KG1 (cell line): ENCODE measurements at places on chromosomes 3 and 15.

DNA sequence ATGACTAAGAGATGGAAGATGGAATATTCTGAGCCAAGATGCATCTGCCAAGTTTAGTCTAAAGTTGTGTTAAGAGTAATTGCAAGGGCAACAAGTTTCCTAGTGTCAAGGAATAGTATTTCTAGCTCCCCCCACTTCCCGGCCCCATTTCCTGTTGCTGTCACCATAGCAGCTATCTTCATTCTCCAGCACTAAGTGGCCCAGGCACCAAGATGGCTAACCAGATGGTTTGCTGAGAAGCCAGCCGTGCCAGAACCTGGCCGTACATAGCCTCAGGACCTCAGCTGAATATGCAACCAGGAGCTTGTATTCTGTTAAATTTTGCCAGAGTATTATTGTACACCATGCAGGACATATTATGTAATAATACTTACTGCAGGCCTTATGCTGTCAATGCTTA lies 108.8 kb upstream of the UMPS start:
- DNase-seq: no peak

- no peak for DNase-seq
Measured at GRCh38 chr3:101303089-101303731, 17.2 kb downstream of the IMPG2 start.

GRCh38 chr3:129469026-129469425 lies 29.0 kb downstream of the IFT122 start:
- DNase-seq: no peak

- DNase-seq: no peak
Measured at GRCh38 chr15:91530956-91531582, 322.4 kb upstream of the SLCO3A1 start.

- no peak for DNase-seq
Measured at GRCh38 chr3:101939361-101940049, 90.2 kb downstream of the NFKBIZ start.

DNA sequence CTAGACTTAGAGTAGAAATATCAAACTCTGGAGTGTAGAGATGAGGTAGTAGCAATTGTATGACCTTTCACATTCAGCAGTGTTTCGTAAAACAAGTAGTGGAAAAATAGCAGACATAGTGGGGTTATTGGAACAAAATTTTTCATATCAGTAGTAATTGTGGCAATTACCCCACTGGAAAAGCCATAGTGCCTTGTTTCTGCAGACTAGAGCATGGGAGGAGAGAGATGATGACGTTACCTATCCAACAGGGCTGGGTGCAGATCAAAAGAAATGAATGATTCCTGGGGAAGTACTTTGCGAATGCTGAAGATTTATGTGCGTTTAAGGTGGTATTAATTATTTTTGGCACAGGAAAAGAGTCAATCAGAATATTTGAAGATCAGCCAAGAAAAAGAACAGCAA lies 147.0 kb upstream of the LRRFIP2 start:
- DNase-seq: no peak

- no peak for DNase-seq
Measured at GRCh38 chr3:52068730-52069129, 12.4 kb upstream of the DUSP7 start.

GRCh38 chr3:170511371-170511770 lies 74.5 kb downstream of the SLC7A14 start:
- no peak for DNase-seq

GRCh38 chr3:119245778-119246177 lies 5.1 kb upstream of the B4GALT4 start:
- no peak for DNase-seq

DNA sequence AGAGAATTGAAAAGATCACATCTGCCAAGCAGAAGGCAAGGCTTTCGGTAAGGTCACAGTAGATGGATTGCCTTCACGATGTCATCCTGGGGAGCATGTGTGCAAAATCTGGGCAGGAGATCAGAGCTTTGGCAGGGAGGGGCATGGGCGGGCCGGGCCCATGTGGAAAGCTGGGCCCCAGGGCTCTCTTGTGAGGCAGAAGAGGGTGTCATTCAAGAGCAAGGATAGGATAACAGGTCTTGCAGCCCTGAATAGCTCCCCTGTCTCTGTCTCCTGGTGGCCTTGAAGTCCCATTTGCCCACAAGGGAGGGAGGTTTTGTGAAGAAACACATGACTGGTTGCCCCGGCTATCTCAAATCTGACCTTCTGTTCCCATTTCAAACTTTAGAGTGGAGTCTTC lies 172.0 kb downstream of the OPA1 start:
- DNase-seq: no peak

DNA sequence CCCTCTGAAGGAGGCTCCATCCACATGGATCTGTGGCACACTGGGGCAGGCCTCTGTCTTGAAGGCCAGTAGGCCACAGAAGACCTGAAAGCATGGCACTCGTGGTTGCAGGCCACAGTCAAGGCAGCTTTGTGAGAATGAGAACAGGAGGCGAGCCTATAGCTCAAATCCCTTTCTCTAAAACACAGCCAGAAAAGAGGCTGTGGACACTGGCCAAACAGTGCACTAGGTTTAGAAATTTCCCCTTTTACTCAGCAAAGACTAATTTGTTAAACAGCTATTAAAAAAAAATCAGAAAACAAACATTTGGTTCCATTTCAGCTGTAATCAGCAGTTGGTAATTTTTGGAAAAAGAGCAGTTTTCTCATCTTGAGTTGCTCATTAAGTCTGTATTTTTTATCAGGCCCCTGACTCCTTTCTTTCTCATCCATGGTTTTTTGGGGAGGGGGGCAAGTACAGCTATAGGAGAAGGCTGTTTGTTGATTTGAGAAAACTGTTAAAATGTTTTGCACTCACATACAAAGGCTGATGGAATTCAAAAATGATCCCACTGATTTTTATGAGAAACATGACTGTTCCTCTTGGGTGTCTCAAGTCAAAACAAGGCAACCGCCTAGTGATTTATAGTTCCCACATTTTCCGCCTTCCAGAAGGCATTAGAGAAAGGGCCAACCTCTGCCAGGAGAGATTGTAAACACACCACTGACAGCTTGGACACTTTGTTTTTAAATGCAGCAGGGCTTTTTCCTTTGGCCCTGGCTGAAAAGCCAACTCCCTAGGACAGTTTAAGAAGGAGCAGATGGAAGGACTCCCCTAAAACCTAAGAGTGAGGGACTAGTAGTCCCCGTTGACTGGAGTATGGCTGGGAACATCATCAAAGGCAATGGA lies 28.1 kb downstream of the PARP16 start:
- no peak for DNase-seq

DNA sequence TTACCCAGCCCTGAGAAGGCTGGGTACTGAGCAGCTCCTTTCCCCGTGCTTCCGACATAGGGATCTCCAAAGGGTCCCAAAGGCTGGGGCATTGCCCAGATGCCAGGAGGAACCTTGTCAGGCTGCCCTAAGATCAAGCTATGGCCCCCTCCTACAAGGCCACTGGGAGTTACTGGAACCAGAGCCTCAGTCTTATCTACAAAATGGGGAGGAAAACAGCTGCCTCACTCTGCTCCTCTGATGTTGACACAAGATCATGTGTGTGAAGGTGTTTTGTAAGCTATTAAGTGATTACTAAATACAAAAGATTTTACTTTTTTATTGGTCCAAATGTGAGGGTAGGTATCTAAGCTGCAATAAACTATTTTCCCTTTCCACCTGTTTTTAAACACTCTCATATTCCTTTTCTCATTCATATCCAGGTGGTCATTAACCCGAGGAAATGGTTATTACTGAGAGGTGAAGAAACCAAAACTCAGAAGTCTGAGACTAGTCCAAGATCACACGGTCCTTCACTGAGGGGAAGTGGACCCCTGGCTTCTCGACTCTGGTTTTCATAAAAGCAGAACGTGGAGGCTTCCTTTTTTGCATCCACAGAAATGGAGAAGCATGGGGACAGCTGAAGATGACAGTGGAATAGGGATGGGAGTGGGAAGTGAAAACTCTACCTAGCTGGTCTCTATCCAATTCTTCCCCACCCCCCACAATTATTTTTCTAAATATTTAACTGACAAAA lies 1.7 kb downstream of the ARPIN start:
- DNase-seq: no peak

GRCh38 chr3:9617056-9617455 lies 32.2 kb upstream of the MTMR14 start:
- no peak for DNase-seq

DNA sequence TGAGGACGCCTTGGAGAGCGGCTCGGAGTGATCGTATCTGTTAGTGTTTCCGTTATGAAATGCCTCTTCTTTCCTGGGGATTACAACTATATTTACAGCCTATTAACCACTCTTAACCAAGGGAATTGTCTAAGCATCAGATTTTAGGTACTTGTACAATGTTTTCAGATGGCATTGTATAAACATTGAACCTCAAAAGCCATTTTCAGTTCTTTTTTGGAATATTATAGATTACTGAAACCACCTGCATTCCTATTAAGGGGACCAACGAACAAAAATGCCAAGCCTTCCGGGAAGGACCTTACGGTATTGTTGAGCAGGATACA lies 1.1 kb downstream of the NEO1 start:
- no peak for DNase-seq

GRCh38 chr3:67118635-67119034 lies 120.5 kb downstream of the KBTBD8 start:
- no peak for DNase-seq

DNA sequence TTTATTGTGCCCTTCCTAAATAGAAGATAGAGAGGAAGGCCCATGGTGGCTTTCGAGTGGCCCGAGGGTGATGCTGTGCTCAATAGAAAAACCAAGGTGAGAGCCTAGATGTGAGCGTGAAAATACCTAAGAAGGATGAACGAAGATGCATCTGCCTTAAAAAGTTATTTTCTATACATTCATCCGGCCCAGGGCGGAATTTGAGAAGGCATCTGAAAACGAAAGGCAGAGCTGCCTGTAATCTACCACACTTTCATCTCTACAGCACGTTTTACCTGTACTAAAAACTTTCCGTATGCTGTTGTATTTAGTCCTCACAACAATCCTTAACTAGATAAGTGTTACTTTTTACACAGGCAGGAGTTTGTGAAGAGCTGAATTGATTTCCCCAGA lies 1.4 kb downstream of the DUT start:
- no peak for DNase-seq

DNA sequence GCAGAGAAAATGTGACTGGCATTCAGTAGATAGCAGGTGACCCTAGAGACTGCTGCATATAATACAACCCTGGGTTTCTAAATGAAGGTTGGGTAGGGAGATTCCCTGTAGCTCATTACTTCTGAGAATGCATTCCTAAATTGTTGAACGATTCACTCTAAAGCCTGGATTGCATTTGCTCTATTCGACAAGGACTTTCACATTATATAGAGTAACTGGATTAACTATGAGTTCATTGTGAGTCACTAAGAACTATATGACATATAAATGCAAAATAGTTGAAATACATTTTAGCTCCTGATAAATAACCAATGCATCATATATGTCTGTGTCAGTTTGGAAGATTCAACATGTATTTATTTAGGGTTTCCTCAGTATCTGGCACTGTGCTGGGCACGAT lies 294.7 kb upstream of the CCDC54 start:
- DNase-seq: no peak

DNA sequence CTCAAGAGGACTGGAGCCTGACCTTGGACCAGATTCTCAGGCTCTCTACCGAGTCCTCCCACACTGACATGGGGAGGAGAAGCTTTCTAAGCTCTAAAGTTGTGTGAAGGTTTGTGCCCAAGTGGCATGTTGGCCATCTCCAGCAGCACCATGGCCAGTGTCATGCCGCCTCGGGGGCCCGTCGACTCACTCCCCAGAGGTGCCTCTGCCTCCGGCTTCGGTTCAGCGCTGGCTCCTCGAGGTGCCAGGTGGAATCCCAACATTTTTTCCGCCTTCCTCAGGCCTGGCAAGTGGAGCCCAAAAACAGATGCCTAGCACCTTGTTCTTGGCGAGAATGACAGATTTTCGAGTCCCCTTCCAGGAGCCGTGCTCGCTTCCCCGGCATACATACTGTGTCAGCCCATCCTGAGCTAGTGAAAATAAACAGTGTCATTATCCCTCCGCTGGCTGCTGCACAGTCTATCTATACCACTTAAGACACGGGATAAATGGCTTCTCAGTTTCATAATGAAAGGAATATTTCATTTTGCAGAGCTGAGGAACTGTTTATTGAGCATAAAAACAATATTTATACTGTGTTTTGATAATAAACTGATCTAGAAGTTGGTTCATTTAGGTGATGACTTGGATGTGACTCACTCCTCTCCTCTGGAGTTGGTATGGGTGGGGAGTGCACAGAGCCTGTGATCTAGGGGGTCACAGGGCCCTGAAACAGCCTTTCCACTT lies 328.5 kb upstream of the TLE3 start:
- DNase-seq: no peak

- no peak for DNase-seq
Measured at GRCh38 chr3:23303601-23304217, 100.6 kb downstream of the UBE2E2 start.

DNA sequence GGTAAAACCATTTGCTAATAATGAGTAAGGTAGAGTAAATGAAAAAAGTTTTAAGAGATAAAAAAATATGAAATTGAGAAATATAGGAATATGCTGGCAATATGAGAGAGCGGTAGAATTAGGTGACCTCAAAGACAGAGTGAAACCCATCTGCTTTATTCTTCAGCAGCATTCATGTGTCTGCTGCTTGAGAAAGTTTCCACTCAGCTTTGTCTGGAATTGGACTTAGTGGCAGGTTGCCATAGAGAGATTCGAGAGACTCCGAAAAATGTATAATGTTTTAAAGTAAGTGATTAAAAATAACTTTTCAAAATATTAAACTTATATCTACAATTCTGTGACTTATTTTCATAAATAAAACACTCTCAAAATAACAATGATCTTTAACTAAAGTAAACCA lies 5.0 kb downstream of the SUCNR1 start:
- no peak for DNase-seq
